ENCODE measurements at places on chromosomes 5 and 9.

- DNase-seq = no peak
Observed at GRCh38 chr5:172153695-172154094, 34.3 kb downstream of the STK10 start.

GRCh38 chr5:29079771-29080170 lies 2041.4 kb upstream of the CDH9 start:
- DNase-seq = no peak

DNA sequence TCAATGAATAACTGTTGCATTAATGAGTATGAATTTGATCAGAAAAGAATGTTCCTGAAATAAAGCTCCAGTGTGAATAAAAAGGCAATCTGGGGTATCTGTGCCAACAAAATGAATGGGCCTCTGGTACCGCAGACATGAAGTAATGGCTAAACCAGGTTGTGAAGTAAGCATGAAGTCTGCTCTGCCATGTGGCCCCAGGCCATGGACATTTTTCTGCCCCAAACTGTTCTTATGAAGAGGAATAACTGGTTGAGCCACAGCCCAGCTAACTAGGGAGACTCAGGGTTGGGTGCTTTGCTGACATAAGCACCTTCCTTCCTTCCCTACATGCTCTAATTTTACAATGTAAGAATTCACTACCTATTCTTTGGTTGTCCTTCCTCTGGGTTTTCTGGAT lies 147.4 kb upstream of the LRRTM2 start:
- no peak for DNase-seq

DNA sequence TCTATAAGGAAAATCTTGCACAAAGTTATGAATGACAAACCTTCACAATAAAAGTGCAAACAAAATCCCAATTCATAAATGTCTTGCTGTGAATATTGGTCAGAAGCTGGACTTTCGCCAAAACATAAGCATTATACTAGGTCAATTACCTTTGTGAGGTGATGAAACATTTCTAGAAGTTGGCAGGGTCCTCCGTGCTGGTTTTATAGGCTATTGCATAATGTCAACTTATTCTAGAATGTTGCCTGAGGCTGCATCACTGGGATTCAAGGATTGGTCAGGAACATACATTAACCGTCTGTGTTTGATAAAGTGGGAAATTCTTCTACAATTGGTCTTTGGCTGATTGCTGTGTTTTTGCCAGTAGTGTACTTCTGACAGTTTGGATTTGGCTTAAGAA lies 49.8 kb upstream of the PALM2AKAP2 start:
- no peak for DNase-seq

DNA sequence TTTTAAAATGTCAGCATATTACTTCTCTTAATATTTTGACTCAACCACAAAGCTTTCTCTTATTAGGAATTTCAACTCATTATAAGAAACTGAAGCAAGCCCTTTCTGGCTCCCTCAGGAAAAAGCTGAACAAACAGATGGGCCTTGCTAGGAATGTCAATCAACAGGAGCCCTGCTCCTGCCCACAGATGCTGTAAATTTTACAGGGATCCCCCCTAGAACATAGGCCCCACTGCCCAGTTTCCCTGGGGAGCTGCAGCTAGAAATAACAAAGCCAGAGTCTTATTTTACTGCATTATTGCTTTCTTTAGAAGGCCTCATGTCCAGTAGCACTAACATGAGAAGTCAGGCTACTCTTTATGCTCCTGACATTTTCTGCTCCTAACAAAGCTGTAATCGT lies 103.8 kb downstream of the PCSK1 start:
- no peak for DNase-seq

GRCh38 chr5:148739524-148739923 lies 85.2 kb upstream of the HTR4 start:
- DNase-seq = no peak

- DNase-seq = peak; percentile 42
Observed at GRCh38 chr9:135960411-135961276, 529 bp downstream of the UBAC1 start.

- no peak for DNase-seq
Observed at GRCh38 chr5:67619235-67619634, 422.6 kb upstream of the CD180 start.

DNA sequence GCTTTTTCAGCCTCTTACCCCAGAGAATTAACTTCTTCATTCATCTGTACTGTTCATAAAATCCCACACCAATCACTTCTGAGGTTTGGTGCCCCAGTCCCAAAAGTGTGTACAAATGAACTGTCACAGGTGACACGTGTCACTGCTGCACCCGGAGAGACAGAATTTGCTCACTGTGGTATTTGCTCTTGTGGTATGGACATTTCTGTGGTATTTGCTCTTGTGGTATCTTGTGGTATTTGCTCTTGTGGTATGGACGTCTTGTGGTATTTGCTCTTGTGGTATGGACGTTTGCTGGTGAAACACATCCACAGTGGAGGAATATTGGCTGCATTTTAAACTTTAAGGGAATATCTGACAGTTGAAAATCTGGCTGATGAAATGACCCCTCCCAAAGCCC lies 214.9 kb upstream of the DAP start:
- no peak for DNase-seq

- no peak for DNase-seq
Observed at GRCh38 chr9:134670042-134670525, 28.5 kb downstream of the COL5A1 start.

DNA sequence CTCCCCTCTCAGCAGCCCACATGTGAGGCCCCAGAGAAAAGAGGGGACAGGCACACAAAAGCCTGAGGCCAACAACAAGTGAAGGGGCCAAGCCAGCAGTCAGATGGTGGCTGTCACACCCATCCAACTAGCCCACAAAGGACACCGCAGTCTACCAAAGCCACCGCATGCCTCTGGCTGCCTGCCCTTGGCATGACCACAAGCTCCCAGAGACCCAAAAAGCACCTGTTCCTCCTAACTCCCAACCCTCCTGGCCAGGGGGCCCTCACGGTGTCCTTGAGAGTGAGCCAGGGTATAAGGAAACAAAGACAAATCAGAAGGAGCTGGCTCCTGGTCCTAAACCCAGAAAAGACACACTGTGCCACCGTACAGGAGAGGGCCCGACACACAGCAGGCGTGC lies 77.8 kb upstream of the LRRTM2 start:
- no peak for DNase-seq

GRCh38 chr5:137997726-137998213 lies 35.1 kb downstream of the FAM13B start:
- peak; percentile 40 for DNase-seq

DNA sequence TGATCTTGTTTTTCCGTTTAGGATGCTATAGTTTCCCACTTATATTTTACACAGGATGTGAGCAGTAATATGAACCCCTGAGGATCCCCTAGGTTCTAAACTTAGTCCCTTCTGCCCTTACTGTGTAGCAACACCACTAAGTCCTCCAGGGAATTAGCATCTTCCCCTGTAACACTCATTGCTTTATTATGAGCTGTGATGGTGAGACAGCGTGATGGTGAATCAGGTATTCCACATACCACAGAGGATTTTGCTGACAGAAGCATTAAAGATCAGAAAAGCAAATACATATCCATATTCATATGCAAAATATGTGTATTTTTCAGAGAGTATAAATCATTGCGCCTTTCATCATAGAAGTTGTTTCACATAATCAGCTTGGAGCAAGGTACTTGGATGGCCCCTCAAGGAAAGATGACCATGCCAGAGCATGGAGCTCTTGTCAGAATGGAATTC lies 317.0 kb downstream of the ICE1 start:
- no peak for DNase-seq

DNA sequence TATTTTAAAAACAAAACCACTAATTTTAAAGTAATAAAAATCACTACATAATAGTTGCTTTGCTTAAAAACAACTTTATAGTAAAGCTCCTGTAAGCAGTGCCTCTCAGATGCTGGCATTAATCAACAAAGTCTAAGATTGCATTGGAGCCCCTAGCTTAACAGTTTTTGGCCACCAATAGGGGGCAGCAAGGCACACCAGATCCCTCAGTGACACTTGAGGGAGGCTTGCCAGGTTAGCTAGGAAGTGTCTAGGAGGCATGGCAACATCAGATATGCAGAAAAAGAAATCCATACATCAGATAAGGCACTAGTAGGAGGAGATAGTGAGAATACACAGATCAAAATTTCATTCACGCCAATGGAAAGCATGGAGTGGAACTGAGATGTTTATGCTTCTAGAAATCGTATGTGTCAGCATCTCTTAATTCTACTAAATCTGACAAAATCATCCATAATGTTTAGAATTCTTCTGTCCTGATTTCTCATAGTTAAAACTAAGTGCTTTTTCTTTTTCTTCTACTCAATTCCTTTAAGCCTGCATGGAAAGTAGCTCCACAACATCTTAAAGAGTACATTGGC lies 73.6 kb upstream of the PAM start:
- peak; percentile 64 for DNase-seq

- no peak for DNase-seq
Observed at GRCh38 chr9:110777876-110778215, 109.3 kb downstream of the MUSK start.

DNA sequence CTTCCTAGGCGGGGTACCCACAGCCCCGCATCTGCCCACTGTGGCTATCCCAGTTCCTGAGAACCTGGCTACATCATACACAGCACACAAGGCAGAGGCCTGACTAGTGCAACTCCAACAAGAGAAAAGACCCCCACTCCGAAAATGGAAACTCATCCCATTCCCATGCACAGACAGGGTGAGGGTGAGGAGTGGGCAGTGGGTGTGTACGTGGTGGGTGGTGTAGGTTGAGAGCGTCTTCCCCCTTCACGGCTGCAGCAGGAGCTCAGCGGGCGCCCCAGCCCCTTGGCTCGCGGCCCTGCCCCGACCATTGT lies 501 bp upstream of the MAP1B start:
- DNase-seq = no peak

GRCh38 chr5:168315416-168316138 lies 24.1 kb downstream of the WWC1 start:
- DNase-seq = no peak

DNA sequence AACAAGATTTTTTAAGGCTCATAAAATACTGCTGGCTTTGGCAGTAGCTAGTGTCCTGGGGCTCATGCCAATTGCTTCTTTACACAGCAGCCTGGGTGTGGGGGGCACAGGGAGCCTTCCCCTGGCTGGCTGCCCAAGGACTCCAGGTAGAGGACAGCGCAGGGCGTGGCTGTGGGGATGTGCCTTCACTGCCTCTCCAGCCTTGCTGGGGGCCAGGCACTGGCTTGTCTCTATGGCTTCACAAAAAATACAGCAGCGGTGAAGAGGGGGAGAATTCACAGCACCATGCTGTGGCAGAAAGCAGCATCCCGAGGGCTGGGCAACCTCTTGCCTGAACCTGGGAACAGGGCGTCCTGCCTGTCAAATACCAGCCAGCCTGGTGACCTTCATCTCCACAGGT lies 57.4 kb downstream of the DAP start:
- DNase-seq = no peak

DNA sequence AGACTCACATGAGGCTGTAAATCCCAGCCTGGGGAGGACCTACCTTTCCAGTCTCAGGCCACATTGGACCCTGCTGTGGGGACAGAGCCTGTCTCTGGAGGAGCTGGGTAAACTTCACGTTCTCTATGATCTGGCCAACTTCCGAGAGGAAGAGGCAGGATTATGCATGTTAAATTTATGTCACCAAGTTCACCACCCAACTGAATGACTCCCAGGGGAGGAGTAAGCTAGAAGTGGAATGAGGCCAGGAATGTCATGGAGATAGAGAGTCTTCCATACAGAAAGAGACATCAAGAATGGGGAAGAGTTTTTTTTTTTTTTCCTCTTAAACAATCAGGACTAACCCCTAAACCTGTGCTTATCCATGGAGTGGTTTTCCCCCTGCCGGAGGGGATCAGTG lies 90.3 kb upstream of the PALM2AKAP2 start:
- DNase-seq = no peak

DNA sequence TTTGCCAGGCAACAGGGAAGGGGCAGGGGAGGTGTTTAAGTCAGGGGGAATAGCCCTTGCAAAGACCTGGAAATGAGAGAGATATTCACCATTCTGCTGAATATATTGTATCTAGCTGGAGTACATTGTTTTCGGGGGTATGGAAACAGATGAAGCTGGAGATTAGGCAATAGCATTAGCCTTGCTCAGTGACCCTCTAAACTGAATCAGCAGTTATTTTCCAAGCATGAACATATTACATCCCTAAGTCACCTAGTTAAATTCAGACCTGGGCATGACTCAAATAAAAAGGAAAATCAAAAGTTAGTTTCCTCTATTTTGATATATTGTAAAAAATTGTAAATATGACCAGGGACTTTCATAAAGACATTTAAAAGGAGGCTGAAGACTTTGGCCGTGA lies 544.6 kb upstream of the TRPC7 start:
- DNase-seq = no peak

DNA sequence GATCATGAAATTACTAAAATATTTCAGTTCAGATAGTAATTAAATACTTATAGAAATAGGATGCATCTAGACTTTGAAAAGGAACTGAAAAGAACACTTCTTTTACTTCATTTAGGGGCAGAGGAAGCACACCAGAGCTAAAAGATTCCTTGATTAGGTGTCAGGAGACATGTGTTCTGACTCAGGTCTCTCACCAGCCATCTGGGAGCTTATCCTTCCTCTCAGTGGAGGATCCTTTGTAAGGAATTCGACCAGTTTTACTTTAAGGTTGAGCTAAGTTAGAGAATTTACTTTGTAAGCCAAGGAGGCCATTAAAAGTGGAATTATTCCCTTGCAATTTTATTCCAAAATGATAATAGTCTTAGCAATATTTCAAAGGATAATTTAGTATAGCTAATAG lies 16.7 kb downstream of the VCAN start:
- DNase-seq = no peak

DNA sequence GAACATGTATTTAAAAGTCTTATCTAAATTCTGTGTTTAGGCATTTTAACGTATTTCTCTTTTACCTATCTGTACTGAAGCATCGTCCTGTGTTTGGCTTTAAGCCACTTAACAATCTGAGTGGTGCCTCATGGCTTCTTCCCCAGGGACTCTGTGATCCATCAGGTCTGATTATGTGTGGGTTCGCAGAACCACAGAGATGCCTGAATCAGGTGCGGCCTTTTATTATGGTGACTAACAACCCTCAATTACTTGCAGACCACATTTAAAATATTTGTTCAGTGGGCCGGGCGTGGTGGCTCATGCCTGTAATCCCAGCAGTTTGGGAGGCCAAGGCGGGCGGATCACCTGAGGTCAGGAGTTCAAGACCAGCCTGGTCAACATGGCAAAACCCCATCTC lies 39.6 kb upstream of the SAP30L start:
- DNase-seq = no peak

GRCh38 chr9:91191411-91192380 lies 170.0 kb downstream of the AUH start:
- no peak for DNase-seq

- DNase-seq = no peak
Observed at GRCh38 chr9:79220666-79221065, 351.1 kb upstream of the TLE4 start.
